Activated T-cell treated with anti-CD3 and anti-CD28 coated beads for 4 hours (primary cell): ENCODE measurements at places on chromosomes 7 and 10.

DNA sequence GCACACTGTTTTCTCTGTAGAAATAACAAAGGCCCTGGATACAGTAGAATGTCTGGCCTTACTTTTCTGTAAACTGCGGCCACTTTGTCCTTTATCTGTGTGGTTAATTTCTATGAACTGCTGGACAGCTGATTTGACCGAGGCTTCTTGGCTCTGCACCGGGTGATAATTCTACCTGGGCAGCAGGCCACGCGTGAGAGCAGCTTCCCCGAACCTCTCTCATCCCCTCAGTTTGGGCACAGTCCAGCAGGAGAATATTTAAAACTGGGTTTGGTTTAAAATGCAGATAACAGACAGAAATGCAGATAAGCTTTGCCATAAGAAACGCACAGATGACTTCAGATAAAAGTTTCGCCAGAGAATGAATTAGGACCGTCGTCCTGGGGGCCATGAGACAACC, 81.0 kb downstream of the CELF2 start:
- no peak for DNase-seq

DNA sequence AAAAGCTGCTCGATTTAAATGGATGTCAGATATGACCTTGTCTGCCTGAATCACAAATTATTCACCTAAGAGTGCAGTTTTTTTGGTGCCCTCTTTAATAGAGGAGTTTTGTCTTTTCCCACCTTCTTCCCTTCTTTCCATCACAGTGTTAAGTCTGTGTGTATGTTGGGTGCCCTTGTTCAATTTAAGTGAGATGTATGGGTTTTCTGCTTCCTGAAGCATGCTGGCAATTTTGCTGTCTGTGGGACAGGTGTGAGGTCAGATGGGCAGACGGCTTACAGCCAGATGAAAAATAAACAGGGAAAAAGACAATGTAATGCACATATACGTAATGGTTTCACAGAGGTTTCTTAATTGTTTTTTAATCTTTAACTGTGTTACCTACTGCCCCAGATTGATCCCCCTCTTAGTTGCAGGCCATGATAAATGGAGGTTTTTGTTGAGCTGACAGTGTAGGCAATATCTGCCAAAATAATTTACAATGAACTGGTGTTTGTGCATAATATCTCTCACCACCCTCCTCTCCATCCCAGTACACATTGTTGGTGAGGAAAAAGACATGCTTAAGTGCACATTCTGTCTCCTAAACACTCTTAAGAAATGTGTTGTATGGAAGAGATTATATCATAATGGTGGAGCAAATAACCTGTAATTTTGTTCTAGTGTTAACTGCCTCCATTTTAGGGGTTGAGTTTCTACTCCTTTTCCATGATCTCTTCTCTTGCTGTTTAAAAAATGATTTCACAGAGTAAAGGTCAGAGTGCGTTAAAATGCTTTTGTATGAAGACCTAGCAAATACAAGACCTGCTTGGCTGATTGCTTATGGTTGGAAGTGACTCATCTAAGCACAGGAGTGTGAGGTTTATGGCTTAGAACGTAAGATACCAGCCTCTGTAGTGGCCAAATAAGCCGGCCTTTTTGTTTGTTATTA, 123.9 kb downstream of the LRRC4 start:
- no peak for DNase-seq

- no peak for DNase-seq
Observed at GRCh38 chr10:3574451-3574850, 210.6 kb downstream of the KLF6 start.

DNA sequence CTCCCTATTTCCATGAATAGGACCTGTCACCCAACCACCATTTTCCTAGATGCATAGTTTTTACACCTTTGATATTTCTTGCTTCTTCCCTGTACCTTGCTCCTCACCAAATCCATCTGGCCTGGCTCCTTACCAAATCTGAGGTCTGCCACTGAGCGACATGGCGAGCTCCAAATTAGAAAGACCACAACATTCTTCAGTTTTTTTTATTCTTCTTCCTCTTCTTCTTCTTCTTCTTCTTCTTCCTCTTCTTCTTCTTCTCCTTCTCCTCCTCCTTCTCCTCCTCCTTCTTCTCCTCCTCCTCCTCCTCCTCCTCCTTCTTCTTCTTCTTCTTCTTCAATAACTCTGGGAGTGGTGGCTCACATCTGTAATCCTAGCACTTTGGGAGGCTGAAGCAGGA, 7.1 kb downstream of the CPED1 start:
- no peak for DNase-seq

GRCh38 chr7:133947458-133948254, 179.5 kb upstream of the LRGUK start:
- DNase-seq = no peak

GRCh38 chr10:103772096-103772845, 83.1 kb downstream of the SH3PXD2A start:
- peak; percentile 30 for DNase-seq

DNA sequence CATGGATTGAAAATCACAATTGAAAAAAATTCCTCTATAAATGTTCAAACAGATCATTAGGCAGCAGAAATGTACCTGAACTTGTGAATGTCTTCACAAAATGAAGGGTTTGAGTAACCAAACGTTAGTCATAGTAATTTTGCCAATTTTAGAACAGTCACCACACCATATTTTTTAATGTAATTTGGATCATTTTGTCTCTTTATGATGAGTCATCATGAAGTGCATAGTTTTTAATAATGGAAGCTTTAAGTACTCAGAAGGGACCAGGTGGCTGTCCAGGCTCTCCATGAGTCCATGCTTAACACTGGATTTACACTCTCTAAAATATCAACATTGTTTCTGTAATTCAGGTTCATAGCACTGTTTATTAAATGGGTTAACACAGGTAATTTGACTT, 219.2 kb downstream of the ETV1 start:
- no peak for DNase-seq

DNA sequence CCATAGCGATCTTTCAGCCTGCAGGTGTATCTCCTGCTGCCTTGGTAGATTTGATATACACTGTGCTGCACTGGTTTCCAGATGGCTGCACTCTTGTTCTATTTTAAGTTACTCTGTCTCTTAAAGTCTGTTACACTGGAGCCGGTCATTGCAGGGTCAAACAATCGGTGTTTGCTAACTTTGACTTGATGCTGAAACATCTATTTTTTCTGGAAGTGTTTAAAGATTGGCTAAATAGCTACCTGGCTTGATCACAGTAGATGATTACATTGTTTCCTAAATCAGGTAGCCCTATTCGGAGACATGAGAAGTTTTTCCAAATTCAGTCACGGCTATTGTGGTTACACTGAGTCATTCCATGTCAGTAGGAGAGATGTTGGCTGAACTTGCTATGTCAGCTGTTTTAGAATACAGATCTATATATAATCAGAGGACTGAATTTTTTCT, 574.8 kb downstream of the ETV1 start:
- DNase-seq = no peak

GRCh38 chr7:46583656-46584055, 662.6 kb upstream of the IGFBP3 start:
- no peak for DNase-seq

GRCh38 chr10:88042160-88043100, 179.0 kb downstream of the PTEN start:
- DNase-seq = no peak

- no peak for DNase-seq
Observed at GRCh38 chr10:44935201-44935965, 24.2 kb upstream of the RASSF4 start.

DNA sequence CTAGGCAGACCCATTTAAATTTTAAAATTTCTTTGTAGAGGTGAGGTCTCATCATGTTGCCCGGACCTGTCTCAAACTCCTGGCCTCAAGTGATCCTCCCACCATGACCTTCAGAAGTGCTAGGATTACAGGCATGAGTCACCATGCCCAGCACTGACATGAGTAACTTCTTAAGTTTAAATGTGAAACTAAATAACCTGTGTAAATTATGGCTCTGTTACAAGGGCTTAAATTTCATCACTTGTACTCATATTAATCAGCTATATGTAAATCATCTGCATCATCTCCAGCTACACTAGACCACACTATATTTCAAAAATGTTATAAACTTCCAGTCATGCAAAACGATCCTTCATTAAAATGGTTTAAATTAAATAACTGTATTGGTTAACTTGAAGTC, 56.1 kb downstream of the ATAD1 start:
- DNase-seq = no peak

- DNase-seq = no peak
Observed at GRCh38 chr10:98030991-98031431, 590 bp upstream of the CRTAC1 start.

DNA sequence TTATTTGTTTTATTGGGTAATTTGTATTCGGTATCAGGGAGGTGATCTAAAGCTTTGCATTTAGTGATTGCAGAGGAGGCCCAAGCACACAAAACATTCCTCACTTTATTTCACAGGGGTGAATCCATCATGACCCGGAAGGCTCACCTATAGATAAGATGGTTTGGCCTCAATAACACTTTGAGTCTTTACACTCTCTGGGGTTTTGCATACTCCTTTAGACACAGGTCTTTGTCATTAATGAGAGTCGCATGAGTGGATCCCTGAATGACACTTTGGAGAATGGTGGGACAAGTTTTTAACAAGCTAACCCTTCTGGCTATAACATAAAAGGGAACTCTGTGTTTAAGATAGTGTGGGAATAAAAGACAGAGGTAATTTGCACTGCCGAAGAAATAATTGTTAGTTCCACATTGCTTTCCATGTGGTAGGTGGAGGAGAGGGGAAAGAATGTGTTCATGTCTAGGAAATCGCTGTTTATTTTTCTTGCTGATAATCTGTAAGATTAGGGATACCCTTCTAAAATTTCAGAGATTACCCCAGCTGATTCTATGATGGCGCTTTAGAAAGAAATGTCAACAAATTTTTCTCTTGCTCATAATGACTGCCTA, 455.8 kb downstream of the TFEC start:
- DNase-seq = no peak

GRCh38 chr10:76024460-76025123, 593.2 kb downstream of the LRMDA start:
- DNase-seq = no peak

DNA sequence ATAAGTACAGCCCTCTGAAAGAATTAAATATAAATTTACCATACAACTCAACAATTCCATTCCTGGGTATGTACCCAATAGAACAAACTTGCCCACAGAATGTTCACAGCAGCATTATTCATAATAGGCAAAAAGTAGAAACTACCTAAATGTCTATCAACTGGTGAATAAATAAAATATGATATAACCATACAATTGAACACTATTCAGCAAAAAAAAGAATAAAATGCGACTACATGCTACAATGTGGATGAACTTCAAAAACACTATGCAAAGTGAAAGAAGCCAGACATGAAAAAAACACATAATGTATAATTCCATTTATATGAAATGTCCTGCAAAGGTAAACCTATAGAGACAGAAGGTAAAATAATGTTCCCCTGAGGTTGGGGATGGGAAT, 2.0 kb upstream of the CPN1 start:
- no peak for DNase-seq

- no peak for DNase-seq
Observed at GRCh38 chr7:106384373-106384772, 99.6 kb upstream of the NAMPT start.

GRCh38 chr7:108596560-108596959, 26.9 kb downstream of the DNAJB9 start:
- no peak for DNase-seq

- DNase-seq = peak; percentile 25
Observed at GRCh38 chr7:24587853-24588252, 14.6 kb downstream of the PALS2 start.

- DNase-seq = no peak
Observed at GRCh38 chr7:44101966-44102845, 1.9 kb upstream of the AEBP1 start.

- DNase-seq = no peak
Observed at GRCh38 chr10:114444819-114445218, 40.5 kb upstream of the AFAP1L2 start.

- DNase-seq = no peak
Observed at GRCh38 chr10:127227027-127227426, 30.6 kb upstream of the INSYN2A start.

DNA sequence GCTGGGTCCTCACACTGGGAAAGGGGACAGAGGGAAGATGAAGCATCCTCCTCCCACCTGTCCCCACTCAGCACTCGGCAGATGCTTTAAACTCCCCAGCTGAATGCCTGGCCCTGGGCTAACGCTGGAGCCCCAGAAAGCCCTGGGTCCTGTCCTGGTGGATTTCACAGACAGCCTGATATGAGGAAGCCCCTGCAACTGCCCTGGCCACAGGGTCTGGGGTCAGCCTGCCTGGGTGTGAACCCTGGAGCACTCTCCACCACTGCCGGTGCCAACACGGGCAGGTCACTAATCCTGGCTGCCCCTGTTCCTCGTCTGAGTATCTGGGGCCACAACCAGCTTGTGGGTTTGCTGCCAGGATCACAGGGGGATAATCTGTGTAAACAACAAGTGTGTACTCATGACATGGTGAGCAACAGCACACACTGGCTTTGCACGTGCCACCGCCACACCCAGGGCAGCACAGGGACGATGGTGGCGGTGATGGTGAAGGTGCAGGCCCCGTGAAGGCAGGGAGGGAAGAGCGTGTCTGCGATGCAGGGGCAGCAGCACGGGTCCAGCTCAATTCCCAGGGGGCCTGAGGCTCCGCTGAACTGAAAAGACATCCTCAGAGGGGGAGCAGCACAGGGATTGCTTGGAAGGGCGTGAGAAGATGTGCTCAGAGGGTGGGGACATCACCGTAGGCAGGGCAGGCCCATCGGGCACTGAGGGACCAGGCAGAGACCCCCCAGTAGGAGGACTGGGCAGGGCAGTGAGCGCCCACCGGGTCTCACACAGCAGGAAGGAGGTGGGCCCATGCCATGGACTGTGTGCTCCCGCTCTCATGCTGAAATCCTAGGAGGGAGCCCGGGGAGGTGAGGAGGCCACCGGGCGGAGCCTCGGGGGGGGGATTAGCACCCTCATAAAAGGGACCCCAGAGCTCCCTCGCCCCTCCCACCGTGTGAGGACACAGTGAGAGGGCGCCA, 238.7 kb downstream of the MAD1L1 start:
- no peak for DNase-seq

DNA sequence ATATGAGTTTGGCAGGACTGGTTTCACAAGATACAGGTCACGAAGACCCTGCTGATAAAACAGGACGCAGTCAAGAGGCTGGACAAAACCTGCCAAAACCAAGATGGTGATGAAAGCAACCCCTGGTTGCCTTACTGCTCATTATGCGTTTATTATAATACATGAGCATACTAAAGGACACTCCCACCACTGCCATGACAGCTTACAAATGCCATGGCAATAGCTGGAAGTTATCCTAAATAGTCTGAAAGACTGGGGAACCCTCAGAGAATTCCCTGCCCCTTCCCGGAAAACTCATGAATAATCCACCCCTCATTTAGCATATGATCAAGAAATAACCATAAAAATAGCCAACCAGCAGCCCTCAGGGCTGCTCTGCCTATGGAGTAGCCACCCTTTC, 73.1 kb downstream of the TEX36 start:
- DNase-seq = no peak

- peak; percentile 67 for DNase-seq
Observed at GRCh38 chr7:95916573-95917297, 144.4 kb downstream of the DYNC1I1 start.
